ENCODE measurements at places on chromosomes 3 and 15. TPM values are rescaled to one million over a fixed set of nuclear protein-coding genes. Genes with fewer than 3 reads are reported as not detected.

GRCh38 chr3:132854856-132855535, 132.8 kb upstream of the NPHP3 start:
- no peak for DNase-seq

GRCh38 chr15:37046876-37047614, 53.3 kb downstream of the MEIS2 start:
- no peak for DNase-seq

GRCh38 chr3:38738630-38739395, 77.2 kb downstream of the SCN10A start:
- no peak for DNase-seq

DNA sequence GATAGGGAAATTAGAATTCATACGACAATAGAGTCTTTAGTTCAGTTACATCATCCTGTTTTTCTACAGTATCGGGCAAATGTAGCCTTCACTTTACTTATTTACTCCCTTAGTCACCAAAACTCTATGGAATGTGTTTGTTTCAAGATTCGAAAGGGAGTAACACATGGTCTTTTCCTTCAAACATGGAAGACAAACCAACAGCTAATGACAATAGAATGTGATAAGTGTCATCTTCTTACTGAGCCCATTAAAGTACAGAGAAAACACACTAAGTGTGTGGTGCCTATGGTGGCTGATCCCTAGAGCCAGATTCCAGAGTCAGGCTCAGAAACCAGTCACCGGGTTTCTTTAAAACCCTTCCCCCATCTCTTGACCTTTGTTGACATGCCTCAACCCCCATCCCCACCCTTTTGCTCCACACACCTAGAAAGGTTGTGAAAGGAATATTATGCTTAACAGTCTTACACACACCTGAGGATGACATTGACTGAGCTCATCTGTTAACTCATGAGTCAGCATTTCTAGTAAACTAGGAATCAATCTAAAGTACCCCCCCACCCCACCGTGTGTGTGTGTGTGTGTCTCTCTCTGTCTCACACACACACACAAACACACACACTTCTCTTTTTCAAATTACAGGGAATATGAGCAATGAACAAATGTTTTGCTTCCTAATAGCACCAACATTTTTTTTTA, 549.6 kb upstream of the CCDC54 start:
- no peak for DNase-seq

Gene HRH1
- total RNA-seq, result 9.6 TPM

Gene GABRB3
- total RNA-seq, result 4.8 TPM

Gene WDR72
- 0.62 TPM for total RNA-seq

All from tongue (tissue), 3 donors.